ENCODE measurements at places on chromosomes 6 and 20.

DNA sequence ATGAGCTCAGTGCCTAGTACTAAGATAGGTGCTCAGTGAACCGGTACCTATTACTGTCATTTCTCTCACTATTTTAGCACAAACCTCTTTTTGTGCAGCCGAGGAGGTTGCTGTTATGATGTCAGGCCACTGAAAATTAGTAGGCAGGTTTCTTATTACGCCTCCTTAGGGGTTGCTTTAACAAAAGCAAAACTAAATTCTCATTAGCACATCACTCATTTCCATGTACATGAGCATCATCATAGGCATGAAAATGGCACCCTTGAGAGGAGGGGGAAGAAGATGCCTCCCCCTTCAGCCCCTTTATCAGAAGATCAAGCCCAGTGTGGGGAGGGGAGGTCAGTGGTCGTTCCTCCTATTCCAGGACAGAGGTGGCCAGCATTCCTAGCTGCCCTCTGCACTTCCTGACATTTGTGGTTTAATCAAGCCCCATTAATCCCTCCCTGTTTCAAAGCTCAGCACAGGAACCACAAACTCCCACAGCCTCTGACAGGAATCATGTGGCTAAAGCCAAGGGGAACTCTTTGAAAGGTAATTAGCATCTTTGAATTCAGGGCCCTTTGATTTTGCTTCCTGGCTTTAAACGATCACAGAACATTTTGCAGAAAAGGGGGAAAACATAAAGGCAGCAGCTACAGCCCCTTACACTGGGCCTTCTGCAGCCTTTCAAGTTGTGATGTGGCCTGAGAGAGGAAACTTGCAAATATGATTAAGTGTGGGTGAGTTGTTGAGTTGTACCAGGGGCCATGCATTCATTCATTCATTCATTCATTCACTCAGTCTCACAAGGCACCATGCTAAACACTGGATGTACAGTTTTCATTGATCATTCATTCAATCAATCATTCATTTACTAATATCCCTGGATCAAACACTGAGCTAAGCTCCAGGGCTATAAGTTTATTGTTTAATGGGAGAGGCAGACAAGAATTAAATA, 31.9 kb upstream of the PSMF1 start:
- no peak for DNase-seq

DNA sequence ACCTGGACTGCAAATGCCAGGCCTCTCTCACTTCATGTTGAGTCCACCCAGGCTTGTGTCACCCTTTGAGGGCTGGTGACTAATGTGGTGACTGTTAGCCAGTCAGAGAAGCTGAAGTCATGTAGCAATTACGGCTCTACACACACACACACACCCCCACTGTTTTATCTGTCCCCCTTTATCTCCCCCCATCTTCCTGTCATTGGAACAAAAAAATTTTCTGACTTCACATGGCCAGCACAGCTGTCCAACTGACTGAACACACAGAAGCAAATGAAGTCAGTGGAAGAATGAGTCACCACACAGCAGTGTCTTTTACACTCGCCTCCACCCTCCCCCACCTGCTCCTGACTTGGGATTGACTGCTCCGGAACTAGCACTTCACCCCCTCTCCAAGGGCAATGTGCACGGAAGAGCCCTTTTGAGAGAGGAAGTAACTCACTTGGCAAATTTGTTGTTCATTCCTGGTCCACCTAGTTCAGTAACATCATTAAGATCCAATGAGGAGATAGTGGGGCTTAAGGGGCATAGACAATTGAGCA, 198.0 kb downstream of the RNF144B start:
- no peak for DNase-seq

DNA sequence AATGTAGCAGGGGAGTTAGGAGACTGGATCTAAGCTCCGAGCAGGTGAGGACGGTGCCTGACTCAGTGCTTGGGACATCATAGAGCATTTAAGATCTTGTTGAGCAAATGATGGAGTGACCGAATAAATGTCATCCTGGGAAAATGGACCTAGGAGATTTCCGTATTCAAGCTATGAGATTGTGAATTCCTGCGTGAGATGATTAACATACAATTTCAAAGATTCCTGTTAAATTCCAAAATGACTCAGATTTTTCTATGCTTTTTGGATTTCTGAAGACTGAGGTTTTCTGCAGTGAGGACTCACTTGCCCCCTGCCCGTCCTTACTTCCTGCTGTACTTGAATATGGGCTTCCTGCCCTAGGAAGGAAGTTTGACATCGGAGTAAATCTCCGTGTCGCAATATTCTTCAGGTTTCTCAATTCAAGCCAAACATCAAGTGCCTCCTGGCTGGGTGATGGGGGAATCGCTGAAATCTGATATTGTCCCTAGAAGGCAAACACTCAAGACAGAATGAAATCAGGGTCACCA, 5.2 kb downstream of the SYTL3 start:
- DNase-seq: no peak

- no peak for DNase-seq
Measured at GRCh38 chr6:11604215-11604614, 66.7 kb downstream of the TMEM170B start.

- no peak for DNase-seq
Measured at GRCh38 chr6:48476257-48476656, 365.3 kb upstream of the PTCHD4 start.

DNA sequence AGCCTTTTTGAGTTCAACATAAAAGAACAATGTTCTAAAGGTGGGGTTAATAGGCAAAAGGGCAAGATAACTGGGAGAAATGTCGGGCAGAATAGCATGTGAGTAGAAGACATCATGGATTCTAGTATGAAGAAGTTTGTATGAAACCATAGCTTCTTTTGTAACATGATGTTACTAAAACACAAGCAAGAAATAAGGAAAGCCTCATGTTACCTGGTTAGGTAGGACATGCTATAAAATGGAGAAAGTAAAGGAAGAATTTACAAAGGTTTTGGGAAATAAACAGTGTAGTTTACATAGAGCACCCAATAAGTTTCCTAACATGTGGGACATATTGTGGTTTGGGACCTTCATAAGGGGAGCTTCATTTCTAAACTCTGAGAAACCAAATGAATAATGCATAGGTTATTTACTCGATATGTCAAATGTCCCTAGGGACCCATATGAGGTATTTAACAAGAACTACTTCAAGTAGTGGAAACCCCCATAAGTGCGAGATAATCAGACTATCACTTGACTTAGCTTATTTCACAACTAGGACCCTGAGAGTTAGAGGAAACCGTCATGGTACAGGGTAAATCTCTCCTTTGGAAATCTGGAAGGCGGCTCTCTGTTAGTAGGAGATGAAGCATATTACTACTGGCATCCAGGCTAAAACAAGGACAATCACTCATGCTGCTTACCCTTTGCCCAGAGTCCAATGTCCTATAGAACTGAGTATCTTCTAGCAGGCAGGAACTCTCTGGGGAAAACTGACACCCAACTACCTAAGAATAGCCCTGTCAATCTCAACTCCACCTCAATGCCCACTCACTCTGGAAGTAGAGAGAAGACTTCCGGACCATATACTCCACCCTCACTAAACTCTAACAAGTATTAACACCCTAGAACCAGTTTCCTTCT, 57.5 kb downstream of the ILRUN start:
- DNase-seq: no peak

DNA sequence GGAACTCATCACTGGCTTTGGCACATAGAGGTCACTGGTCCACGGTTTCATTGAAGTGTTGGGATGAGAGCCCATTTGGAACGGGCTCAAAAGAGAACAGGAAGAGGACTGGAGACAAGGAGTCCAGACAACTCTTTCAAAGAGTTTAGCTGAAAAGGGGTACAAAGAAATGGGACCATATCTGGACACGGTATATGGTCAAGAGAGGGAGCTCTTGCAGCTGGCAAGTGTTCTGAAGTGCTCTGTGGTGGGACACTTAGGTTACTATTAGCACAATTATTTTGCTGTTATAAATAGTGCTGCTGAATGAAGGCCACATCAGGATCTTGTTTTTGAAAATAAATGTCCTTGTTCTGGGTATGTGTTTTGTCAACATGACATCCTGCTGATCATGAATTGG, 4.6 kb downstream of the SGK2 start:
- DNase-seq: no peak

DNA sequence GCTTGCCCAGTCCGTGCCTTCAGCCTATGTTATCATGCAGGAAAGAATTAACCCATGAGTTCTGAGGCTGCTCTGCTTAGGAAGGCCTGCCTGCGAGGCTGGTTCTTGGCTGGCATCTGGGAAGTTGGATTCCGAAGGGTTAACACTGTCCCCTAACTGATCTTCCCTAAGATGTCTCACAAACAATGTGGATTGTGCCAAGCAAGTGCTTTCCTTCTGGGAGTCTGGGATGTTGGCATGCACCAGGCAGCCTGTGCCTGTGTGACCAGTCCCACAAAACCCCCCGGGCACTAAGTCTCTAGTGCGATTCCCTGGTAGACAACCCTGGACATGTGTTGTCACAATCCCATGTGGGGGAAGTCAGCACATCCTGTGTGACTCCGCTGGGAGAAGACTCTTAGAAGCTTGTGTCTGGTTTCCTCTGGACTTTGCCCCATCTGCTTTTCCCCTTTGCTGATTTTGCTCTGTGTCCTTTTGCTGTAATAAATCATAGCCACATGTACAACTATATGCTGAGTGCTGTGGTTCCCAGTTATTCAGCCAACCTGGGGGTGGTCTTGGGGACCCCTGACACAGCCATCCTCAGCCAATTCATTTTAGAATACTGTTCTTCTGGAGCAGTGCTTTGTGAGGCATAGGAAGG, 83.8 kb downstream of the SLC22A23 start:
- no peak for DNase-seq

- DNase-seq: no peak
Measured at GRCh38 chr6:36314221-36315014, 22.3 kb downstream of the BNIP5 start.

DNA sequence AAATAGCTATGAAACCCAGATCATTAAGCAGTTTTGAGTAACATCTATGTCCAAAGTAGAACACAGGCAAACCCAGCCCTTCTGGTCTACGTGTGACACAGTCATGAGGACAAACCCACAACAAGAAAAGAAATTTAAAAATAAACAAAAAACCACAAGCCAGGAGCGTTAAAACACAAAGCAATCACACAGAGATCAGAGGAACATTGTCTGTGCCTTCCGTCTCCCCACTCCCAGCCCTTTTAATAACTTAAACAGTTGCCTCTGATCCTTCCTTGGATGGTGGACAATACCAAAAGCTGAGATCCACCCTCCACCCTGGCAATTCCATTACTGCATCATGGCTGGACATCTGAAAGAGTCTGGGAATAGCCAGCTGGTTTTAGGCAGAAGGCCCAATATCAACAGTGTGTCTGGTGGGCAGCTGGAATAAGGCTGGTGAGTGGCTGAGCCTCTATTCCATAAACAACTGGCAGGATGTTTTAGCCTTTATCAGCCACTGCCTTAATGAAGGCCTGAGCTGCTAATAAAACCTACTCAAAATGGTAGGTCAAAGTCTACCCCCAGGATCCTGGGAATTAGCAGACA, 15.7 kb upstream of the LAMA4 start:
- DNase-seq: no peak

- DNase-seq: no peak
Measured at GRCh38 chr6:112366695-112367553, 19.8 kb downstream of the RFPL4B start.

DNA sequence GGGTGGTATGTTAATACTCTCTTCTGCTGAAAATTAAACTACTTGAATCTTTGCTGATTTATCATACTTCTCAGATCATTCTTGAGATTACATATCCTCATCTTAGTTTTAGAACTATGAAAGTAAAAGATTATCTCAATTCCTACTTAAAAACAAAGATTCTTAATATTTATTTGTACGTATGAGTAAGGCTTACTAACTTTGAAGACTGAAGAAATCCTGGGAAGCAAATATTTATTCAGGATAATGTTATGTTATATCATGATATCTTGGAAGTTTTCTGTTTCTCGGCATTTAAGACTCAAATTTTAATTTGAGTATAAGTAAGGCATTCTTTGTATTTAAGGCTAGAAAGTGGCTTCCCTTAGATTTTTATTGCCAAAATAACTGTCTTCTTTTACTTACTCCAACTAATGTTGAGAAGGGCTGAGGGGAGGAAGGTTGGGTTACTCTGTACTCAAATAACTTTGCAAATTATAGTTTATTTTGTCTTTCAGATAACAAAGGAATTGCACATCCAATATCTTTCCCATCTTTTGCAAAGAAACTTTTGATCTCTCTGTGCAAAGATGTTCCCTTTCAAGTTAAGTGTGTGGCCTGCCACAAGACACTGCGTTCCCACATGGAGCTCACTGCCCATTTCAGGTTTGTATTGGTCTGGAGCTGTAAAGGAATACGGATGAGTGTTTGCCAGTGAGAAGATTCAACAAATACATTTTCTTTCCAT, 30.5 kb upstream of the BAG2 start:
- no peak for DNase-seq

DNA sequence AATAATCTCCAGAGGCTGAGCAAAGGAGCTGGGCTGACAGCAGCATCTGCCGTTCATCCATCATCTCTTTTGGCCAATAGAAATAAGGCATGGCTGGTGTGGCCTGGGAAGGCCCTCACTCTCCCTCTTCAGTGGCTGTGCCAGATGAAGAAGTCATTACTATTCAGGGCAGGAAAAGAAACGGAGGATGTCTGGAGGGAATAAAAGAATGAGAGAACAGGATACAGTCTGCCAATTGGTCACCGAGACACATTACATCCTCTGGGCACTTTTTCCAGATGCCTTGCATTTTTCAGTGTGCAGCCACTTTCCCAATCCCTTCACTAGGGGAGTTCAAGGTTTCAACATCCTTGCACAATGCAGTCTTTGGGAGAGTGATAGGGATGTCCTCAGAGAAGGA, 32.2 kb upstream of the VGLL2 start:
- DNase-seq: no peak

- DNase-seq: no peak
Measured at GRCh38 chr6:31152781-31153180, 4.8 kb downstream of the CCHCR1 start.

- DNase-seq: no peak
Measured at GRCh38 chr6:143139239-143139784, 78.6 kb downstream of the AIG1 start.

- no peak for DNase-seq
Measured at GRCh38 chr6:775863-776262, 82.9 kb upstream of the EXOC2 start.

GRCh38 chr6:24906314-24906713, 29.4 kb downstream of the RIPOR2 start:
- DNase-seq: no peak

DNA sequence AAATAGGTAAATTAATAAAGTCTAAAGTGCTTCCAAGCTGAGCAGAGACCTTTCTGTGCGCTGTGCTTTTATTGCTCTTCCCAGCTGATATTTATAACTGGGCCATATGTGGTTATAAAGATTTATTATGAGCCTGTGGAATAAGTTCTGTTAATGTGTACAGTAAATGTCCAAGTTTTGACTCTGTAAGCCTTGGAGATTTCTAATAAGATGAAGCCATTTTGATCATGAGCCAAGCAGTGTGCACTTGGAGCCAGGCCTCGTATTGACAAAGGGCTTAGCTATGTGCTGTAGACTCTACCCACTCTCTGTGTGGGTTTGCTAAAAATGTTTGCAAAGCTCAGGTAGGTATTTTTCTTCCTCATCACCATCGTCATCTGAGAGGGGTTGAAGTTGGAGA, 361.1 kb downstream of the FOXA2 start:
- DNase-seq: no peak

- DNase-seq: no peak
Measured at GRCh38 chr6:6600875-6601274, 12.4 kb downstream of the LY86 start.

- DNase-seq: no peak
Measured at GRCh38 chr20:23679133-23680092, 9.4 kb downstream of the CST4 start.

GRCh38 chr6:49576618-49577017, 26.1 kb downstream of the C6orf141 start:
- no peak for DNase-seq
